Activated T-cell treated with anti-CD3 and anti-CD28 coated beads for 48 hours (primary cell): ENCODE measurements at places on chromosomes 11 and 22.

DNA sequence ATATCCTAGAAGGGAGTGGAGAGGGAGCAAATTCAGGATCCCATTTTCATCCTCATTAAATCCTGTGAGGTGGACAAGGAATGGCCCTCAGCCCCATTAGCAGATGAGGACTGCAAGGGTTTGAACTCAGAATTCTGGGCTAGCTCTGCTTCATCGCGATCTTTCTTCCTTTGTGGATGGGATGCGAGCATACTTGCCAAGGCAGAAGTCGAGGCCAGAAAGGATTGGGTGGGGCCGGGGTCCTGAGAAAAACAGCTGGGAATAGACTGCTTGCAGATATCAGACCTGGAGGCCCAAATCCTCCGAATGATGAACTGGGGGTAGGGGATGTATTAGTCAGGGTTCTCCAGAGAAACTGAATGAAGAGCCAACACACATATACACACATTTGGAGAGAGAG is 179.0 kb downstream of the CHST1 start:
- no peak for DNase-seq

DNA sequence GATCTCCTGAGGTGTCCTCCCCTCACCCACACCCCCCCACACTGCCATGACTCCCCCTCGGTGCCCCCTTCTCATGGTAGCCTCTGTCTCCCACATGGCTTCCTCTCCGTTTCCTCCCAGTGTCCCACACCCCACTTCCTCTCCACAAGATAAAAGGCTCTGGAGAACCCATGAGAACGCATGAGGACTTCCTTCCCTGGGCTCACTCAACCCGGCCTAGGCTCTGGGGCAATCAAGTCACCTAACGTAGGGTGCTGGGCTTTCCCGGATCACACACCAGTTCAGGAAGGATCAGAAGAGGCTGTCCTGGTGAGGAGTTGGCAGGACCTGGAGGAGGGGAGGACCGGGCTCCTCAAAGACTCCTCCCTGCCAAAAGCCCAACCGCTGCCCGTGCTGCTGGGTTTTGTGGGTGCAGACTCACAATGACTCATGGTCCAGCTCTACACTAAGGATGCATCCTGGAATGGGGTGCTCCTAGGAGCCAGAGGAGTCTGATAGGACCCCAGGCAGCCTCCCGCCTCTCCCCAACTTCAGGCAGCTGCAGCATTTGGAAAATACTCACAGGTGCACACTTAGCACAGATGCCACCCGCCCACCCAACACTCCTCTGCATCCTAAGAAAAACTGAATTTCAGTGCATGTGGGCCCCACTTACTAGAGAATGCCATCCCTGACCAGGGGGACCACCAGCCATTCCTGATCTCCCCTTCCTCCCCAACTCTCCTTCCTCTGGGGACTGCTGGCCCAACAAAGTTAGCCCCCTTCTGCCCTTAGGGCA is 21.0 kb downstream of the SLC22A12 start:
- no peak for DNase-seq

DNA sequence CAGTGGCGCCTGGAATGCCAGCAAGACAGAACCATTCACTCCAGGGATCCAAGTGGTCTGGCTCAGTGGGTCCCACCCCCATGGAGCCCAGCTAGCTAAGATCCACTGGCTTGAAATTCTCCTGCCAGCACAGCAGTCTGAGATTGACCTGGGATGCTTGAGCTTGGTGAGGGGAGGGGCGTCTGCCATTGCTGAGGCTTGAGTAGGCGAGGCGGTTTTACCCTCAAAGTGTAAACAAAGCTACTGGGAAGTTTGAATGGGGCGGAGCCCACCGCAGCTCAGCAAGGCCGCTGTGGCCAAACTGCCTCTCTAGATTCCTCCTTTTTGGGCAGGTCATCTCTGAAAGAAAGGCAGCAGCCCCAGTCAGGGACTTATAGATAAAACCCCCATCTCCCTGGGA is 125.7 kb upstream of the DDI1 start:
- no peak for DNase-seq

- no peak for DNase-seq
These were observed 18.8 kb upstream of the MYEOV start for GRCh38 chr11:69275178-69275577.

DNA sequence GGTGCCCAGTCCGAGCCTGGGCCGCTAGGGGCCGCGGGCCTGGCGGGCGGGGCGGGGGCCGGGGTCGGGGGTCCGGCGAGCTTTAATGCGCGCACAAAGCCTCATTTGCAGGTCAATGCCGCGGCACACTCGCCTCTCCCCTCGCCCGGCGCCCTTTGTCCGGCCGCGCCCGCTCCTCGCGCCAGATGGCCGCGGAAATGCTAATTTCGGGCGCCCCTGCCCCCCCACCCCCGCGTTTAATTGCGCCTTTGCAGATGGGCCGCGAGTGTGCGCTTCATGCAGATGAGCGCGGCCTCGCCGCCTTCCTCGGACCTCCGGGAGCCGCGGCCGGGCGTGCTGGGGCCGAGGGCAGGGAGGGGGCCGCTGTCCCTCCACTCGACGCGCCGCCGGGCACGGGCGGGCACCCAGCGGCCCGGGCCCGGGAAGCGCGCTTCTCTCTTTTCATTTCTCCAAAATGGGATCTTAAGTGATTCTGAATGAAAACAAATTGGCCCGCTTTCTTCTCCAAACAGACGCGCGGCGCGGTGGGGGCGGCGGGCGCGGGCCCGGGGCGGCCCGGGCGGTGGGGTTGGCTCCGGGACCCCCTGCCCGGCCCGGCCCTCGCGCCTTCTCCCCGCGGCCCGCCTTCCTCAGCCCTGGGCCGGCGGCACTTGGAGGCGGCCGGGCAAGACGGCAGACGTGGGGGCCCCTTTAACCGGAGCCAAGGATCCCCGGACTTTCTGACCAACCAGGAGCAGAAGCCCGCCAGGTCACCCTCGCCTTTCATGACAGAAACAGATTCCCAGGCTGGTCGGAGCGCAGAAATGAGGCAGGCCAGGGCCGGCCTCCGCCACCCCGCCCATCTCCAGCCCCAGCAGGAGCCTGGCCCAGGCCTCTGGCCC is 22.9 kb downstream of the CDKN1C start:
- no peak for DNase-seq

- DNase-seq, result no peak
These were observed 25.9 kb downstream of the ALG9 start for GRCh38 chr11:111845276-111846028.
